ENCODE measurements at places on chromosomes 7 and 10.
A peak's percentile ranks its signal among the peaks of the same experiment; 100 is the strongest.

GRCh38 chr7:88546808-88547207 lies 212.7 kb upstream of the ZNF804B start:
- DNase-seq = no peak

DNA sequence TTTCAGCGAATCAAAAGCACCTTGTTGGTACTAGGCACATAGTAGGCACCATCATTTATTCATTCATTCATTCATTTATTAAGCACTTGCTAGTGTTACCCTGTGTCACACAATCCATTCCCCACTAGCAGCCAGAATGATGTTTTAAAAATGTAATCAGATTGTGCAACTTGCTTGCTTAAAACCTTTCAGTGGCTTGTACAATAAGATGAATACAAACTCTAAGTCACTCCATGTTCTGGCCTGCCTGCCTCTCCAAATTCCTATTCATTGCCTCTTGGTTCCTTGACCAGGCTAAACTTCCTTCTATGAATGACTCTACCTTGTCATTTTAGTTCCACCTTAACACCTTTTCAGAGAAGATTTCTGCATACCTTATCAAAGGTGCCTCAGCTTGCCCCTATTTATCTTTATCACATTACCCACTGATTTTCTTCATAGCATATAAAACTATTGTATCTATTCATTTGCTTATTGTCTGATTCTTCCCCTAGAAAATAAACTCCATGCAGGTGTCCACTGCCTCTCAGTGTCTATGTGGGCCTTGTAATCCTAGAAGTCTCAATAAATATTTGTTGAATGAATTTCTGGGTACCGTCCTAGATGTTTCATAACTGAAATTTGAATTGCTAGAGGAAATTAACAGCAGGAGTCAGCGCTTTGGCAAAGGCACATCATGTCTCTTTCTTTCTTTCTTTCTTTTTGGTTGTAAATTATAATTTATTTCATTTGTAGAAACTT lies 169.5 kb downstream of the TMEM26 start:
- DNase-seq = no peak

GRCh38 chr10:7587168-7587864 lies 79.5 kb downstream of the ITIH5 start:
- no peak for DNase-seq

- DNase-seq = no peak
These were observed 140.4 kb upstream of the NPY start for GRCh38 chr7:24143547-24143946.

DNA sequence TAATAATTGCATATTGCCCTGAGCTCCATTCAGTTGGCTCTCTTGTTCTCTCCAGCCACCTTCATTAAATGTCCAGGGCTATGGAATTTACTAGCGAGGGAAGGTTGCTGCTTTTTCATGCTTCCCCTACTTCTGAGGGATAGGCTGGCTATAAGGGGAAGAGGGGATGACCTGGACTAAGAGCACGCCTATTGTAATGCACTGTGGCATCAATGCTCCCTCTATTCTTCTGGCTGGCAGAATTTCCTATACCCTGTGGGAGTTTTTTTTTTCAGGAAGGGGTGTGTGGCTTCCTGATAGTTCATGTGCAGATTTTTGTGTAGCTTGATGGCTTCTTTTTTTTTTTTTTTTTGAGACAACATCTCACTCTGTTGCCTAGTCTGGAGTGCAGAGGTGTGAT lies 155.8 kb downstream of the SND1 start:
- no peak for DNase-seq

GRCh38 chr10:47156873-47157272 lies 143.1 kb upstream of the GDF10 start:
- no peak for DNase-seq

GRCh38 chr10:93766918-93767317 lies 9.2 kb downstream of the LGI1 start:
- no peak for DNase-seq

DNA sequence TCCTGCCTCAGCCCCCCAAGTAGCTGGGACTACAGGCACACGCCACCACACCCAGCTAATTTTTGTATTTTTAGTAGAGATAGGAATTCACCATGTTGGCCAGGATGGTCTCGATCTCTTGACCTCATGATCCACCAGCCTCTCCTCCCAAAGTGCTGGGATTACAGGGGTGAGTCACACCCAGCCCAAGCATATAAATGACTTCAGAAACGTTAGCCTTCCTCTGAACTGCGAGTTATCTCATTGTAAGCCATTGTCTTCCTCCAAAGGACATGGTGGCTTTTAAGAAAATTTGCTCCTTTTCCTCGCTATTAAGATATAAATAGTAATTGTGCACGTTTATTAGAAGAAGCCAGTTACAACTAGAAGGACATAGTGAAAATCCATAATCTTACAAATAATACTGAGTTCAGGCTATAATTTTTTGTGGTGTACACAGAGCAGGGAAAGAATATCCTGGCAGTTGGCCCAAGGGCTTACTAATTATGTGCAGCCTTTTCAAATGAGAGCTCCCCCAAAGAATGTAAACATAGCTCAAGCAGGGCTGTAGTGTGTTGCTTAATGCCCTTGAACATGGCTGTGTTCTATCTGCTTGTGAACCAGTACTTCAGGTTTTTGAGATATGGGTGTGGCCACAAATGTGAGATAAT lies 495.8 kb downstream of the PARD3 start:
- DNase-seq = peak; percentile 89

DNA sequence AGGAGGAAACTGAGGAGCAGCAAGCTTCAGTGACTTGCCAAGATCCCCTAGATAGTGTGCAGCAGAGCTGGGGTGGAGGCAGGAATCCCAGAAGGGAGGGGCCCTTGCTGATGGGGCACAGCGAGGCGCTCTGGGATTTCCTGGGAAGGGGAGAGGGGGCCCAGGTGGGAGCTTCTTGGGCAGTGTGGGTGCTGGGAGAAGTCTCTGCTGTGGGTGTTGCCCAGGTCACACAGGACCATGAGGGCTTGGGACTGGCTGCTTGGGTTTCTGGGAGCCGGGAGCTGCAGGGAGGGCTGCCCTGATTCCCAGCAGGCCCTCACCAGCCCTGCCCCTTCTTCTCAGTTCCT lies 55.2 kb downstream of the TSPAN15 start:
- DNase-seq = no peak

GRCh38 chr7:73715648-73716317 lies 3.7 kb downstream of the STX1A start:
- no peak for DNase-seq

- no peak for DNase-seq
These were observed 33.8 kb upstream of the NANOS1 start for GRCh38 chr10:118995739-118996138.

GRCh38 chr10:78602201-78602932 lies 466.4 kb upstream of the ZMIZ1 start:
- DNase-seq = no peak

- DNase-seq = no peak
These were observed 34.3 kb downstream of the JAKMIP3 start for GRCh38 chr10:132100091-132100481.

DNA sequence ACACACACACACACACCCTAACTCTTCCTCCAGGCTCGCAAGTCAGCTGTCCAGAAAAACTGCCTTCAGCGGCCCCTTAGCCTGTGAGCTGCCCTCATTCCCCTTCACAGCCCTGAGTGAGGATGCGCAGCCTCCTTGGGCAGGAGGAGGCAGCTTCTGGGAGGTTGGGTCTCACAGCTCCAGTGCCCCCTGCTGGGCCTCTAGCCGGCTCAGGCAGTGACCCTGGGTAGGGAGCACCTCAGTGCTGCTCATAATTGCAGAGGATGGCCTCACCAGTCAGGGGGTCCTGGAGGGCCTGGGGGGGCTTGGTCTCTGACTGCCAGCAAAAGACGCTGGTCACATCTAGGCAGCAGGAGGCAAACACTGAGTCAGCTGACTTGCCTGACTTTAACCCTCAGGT lies 43.7 kb downstream of the ZNF273 start:
- peak; percentile 37 for DNase-seq

GRCh38 chr10:78260141-78260540 lies 226.5 kb downstream of the RPS24 start:
- DNase-seq = no peak

DNA sequence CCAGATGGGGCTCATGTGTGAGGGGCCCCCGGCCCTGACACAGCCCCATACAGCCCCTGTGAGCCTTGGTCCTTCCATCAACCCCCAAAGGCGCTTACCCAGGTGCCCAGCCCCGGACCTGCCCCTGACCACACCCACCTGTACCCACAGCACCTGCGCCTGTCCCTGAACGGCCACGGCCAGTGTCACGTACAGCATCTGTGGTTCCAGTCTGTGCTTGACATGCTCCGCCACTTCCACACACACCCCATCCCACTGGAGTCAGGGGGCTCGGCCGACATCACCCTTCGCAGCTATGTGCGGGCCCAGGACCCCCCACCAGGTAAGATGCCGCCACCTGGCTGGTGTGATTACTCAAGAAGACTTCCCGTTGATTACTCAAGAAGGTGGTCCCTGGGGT lies 33.5 kb downstream of the SH2B2 start:
- no peak for DNase-seq

DNA sequence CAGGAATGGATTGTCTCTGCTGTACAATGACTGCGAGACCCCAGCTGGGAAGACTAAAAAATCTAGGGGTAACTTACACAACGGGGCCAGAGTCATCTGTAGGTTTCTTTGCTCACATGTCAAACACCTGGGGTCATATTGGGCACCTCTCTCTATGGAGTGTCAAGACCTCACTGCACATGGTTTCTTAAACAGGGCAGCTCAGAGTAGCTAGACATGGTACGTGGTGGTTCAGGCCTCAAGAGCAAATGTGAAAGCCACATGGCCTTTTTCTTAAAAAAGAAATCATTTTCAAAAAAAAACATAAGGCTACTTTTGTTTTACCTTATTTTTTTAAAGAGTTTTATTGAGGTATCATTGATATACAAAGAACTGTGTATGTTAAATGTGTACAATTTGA lies 162.2 kb upstream of the ITGB1 start:
- DNase-seq = no peak

- no peak for DNase-seq
These were observed 20.3 kb downstream of the ELAPOR2 start for GRCh38 chr7:87038993-87039690.

- no peak for DNase-seq
These were observed 49.0 kb upstream of the SEMA3E start for GRCh38 chr7:83697804-83698530.

GRCh38 chr10:5524641-5525560 lies at the start of gene CALML3:
TSS of gene CALML3 (plus strand) at chr10:5524961. CDS start at chr10:5525086, 125 bp downstream.
- no peak for DNase-seq

DNA sequence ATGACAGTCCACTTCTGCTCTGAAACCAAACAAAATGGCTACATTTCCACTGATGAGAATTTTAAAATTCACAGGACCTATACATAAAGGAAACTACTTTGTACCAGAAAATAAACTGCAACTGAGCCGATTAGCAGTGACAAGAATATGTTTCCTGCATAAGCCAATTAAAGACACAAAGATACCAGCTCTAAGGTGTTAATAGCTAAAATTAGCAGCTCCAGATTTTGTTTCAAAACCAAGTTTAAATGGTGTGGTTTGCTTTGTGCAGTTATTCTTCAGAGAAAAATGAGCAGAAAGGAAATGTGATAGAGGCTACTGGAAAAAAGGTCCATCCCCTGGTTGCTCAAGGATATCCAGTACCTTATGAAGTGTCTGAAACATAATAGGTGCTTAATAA lies 123.2 kb downstream of the ANK3 start:
- no peak for DNase-seq

- no peak for DNase-seq
These were observed 69.5 kb upstream of the VOPP1 start for GRCh38 chr7:55641811-55642210.

- no peak for DNase-seq
These were observed 26.9 kb upstream of the FIGNL1 start for GRCh38 chr7:50476953-50477625.

DNA sequence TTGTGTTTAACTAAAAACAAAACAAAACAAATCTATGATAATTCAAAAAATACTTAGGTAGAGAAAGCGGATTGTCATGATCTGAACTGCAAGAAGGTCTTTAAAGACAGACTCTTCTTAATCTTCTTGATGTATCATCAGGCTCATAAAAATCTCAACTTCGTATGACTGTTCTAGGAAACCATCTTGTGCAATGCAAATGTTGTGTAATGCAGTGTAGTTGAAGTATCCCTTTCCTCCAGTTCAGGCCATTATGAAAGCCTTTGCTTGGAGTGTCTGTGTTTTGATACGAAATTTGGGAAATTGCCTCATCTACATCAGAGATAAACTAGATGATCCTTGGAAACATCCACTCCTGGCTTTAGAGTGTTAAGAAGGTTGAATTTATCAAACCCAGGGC lies 30.9 kb downstream of the CDK1 start:
- DNase-seq = no peak

DNA sequence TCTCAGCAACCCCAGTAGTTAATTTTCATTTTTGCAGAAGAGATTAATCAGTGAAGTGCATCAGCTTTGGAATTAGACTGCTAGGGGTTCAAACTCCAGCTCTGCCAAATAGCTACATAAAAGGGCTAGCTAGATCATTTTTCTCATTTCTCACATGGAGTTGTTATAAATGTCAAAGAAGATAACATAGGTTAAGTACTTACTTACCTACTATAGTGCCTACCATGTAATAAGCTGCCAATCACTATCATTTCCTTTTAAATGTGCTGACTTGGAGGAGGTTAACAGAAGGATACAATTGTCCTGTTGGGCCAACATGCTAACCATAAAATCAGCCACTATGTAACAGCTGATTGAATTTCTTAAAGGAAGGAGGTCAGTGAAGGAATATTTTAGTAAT lies 40.7 kb downstream of the KDM7A start:
- DNase-seq = no peak

DNA sequence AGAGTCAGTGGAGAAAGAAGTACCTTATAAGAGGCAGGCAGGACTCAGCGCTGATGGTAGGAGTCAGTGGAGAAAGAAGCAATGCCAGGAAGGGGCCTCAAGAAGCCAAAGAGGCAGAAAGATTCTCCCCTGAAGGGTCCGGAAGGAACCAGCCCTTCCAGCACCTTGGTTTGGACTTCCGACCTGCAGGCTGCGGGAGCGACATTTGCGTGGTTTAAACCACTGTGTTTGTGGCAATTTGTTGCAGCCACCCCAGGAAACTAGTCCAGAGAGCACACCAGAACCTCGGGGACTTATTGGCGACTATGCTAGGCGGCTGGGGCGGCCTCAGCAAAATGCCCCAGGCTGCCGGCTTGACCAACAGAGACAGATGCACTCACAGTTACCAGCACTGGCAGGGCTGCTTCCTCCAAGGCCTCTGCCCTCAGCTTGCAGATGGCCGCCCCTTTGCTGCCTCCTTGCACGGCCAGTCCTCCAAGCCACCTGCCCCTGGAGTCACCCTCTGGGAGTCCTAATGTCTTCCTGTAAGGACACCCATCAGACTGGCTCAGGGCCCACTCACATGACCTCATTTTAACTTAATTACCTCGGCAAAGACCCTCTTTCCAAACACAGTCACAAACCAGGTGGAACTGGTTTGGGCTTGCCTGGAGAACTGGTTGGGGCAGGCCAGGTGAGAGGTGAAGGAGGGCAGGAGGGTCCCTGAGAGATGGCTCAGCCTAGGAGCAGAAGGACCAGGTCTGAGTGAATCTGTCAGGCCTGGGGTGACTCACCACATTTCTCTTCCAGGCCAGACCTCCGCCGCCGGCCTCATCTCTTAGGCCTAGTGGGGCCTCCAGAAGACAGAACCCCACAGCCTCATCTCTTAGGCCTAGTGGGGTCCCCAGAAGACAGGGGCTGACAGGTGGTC lies 26.1 kb downstream of the CALML3 start:
- no peak for DNase-seq

GRCh38 chr10:67076144-67076543 lies 150.3 kb downstream of the LRRTM3 start:
- no peak for DNase-seq

GRCh38 chr10:132420469-132420980 lies 23.5 kb downstream of the PWWP2B start:
- no peak for DNase-seq

All from NCI-H1436 (cell line).